ENCODE measurements at places on chromosomes 4 and X.

- no peak for DNase-seq
Measured at GRCh38 chr4:139451997-139452396, 1.9 kb upstream of the RAB33B start.

DNA sequence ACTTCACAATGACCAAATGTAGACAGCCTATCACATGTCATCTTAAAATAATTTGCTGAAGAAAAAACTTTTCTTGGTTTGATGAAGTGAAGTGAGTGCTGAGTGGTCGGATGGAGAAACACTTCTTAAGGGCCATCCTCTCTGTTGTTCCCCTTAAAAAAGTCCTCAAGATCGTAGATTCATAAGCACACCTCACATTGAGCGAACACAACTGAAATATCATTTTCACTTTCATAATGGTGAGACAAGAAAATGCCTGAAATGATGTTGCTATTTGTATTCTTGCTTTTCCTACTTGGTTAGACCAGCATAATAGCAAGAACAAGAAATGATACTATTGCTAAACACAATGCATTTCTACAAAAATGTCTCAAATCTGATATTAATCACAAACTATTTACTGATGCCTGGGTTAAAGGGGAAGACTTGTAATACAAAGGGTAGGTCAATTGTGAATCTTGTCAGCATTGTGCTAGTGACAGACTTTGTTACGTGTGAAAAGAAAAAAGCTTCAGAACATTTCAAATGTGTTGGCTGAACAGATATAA, 305.6 kb upstream of the NR3C2 start:
- no peak for DNase-seq

DNA sequence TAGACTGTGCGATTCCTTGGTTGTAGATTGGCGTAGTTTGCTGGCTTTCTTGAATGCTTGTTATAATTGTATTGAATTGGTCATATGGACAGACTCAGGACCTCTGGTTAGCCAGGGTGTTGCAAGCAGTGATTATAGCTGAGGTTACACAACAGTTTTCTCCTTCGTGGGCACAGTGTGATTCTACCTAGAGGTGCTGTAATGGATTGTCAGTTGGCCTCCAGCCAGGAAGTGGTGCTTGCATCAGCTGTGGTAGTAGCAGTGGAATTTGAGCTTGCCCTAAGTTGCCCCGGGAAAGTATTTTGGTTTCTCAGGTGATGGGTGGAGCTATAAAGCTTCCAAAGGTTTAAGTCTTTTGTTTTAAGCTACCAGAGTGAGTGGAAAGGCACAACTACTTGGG, 23.1 kb upstream of the GABRG1 start:
- DNase-seq, result no peak

- no peak for DNase-seq
Measured at GRCh38 chr4:159463235-159463634, 360.4 kb downstream of the RAPGEF2 start.

DNA sequence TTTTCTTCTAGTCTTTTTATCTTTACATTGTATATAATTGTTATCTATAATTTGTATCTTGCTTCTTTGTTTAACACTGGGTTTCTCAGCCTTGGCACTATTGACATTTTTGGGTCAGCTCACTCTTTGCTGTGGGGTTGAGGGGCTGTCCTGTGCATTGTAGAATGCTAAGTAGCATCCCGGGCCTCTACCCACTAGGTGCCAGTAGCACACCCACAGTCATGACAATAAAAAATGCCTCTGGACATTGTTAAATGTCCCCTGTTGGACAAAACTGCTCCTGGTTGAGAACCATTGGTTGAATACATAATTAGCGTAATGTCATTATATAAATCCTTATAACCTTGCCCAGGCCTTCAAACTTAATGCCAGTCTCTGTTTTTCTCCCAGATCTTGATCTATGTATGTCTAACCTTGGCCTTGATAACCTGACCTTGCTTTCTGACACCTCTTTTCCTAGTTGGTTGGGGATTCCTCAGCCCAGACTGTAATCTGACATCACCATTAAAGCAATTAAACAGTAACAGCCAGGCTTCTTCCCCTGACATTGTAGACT, 46.1 kb downstream of the DCX start:
- no peak for DNase-seq

GRCh38 chr4:144709159-144709558, 63.2 kb downstream of the HHIP start:
- DNase-seq, result no peak

- DNase-seq, result no peak
Measured at GRCh38 chrX:94057385-94057784, 383.4 kb downstream of the FAM133A start.

- no peak for DNase-seq
Measured at GRCh38 chrX:20177093-20177492, 35.5 kb upstream of the EIF1AX start.

DNA sequence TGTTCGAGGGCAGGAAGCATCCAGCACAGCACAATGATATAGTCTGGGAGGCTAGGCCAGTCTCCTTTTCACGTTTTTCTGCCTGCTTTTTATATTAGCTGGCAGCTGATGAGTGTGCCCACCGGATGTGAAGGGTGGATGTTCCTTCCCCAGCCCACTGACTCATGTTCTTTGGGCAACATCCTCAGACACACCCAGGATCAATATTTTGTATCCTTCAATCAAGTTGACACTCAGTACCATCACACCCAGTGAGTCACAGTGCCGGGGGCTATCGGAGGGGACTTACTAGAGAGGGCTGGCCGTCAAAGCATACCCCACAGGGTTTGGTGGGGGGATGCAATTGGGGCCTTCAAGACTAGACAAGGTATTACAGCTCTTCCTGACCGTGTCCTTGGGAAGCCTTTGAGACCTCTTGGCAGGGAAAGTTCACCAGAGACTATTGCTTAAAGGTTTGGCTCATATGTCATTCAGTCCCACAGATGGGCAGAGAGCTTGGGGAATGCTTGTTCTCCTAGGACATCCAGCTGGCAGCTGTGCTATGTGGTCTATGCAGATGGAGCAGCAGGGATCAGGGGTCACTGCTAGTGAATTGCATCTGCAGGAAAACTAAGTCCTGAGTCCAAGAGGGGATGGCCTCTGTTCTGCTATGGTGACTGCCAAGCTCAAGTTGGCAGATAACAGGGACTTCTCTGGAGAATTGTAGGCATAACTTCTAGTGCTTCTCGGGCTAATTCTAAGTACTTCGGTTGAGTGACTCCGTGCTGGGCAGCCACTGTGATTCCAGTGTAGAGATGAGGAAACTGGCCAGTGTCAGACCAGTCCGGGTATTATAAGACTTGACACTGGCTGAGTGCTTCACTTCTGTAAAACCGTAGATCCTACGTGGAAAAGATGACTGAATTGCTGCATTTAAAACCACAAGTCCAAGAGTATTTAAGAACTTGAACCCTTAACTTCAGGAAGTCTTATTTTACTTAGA, 12.9 kb upstream of the WDR1 start:
- no peak for DNase-seq

DNA sequence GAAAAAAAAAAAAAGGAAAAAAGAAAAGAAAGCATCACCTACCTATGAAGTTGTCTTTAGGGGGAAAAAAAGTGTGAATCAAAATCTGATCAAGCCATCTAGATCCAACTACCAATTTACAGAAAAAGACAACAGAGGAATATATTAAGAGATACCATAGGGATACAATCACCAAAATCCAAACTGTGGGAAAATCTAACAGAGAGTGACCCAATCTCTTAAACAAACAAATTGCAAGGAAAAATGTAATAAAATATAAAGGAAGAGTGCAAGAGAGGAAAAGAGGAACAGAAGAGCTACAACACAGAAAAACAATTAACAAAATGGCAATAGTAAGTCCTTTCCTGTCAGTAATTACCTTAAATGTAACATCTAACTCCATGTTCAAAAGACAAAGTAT, 19.0 kb downstream of the THOC2 start:
- no peak for DNase-seq

DNA sequence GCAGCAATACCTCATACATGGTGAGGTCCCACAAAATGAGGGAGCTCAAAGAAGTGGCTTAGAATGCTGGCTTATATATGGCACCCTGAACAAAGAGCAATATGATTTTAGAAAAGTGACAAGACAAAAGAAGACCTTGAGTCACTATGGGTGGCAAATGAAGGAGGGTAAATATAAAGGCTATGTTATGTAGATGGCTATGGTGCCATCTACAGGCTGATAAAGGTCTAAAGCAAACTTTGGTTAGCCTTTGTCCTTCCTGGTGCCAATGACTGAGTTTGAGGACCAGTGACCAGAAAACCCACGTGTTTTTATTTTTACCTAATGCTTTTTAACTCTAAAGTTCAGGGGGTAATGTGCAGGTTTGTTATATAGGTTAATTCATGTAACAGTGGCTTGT, 151.8 kb downstream of the CCNG2 start:
- no peak for DNase-seq

GRCh38 chrX:100593581-100593980, 8.8 kb downstream of the TNMD start:
- DNase-seq, result no peak

DNA sequence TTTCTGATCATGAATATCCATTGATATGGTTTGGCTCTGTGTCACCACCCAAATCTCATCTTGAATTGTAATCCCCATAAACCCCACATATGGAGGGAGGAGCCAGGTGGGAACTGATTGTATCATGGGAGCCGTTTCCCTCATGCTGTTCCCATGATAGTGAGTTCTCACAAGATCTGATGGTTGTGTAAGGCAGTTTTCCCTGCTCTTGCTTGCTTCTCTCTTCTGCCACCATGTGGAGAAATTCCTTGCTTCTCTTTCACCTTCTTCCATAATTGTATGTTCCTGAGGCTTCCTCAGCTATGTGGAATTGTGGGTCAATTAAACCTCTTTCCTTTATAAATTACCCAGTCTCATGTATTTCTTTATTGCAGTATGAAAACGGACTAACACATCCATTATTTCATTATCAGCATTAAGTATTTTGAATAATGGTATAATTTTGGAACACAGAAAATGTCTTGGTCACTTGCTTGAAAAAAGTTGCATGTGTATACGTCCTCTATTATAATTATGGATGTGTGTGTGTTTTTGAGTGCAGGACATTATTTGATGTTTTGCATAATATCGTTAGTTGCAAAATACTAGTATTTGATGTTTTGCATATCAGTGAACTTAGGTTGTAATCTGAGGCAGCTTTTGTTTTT, 334.6 kb downstream of the PCDH10 start:
- no peak for DNase-seq

- DNase-seq, result peak; percentile 36
Measured at GRCh38 chr4:179307297-179308136, 1865.3 kb upstream of the AGA start.

DNA sequence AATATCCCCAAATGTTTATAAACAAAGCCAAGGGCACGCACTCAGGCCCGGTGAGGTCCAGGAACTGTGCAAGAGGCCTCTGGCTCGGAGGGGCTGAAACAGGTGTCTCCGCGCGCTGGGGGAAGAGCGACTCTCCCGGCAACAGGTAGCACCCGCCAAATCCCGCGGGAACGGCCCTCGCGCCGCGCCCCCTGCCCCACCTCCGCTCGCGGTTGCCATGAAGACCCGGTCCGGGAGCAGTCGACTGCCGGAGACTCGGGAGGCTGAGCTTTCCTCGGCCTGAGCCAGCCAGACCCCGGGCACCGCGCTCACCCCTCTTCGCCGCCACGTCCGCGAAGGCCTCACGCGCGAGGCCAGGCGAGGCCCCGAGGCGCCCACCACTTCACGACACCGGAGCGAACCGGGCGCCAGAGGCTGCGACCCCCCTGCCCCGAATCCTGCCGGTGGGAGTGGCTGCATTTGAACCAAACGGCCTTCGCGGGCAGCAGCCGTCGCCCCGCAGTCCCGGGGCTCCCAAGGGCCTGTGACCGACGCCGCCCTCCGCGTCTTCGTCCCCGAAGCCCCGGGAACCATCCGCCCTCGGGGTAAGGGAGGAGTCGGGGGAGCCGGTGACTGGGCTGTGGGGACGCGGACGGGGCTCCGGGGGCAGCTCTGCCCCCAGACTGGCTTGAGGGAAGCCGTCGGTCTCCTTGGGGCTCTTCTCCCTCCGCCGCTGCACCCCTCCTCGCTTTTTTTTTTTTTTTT, at the start of gene NSUN7:
Gene NSUN7, plus strand, starts transcription at position 239 of the 744 bp plus-strand sequence. CDS start 739 bp downstream, outside the sequence.
- DNase-seq, result peak; percentile 34

- no peak for DNase-seq
Measured at GRCh38 chrX:6574762-6575161, 39.8 kb upstream of the VCX3A start.

GRCh38 chrX:115591856-115592842, 31.2 kb downstream of the PLS3 start:
- DNase-seq, result no peak

DNA sequence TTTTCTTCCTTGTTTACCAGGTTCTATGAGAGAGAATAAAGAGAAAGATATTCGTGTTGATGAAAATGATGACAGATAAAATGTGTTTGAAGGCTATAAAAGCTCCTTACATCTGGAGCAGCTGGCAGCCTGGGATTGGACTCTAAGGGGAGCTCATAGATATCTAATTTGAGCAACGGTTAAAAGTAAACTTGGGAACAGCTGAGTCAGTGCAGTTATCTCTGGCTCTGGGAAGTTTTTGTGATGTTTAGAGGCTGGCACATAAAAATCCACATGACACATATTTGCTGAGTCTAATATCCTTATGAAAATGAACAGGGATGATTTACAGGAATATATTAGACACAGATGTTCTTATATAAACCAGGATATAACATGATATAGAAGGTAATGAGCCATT, 331.8 kb upstream of the TENM3 start:
- DNase-seq, result no peak

GRCh38 chr4:156685308-156685707, 286.3 kb downstream of the PDGFC start:
- DNase-seq, result no peak

DNA sequence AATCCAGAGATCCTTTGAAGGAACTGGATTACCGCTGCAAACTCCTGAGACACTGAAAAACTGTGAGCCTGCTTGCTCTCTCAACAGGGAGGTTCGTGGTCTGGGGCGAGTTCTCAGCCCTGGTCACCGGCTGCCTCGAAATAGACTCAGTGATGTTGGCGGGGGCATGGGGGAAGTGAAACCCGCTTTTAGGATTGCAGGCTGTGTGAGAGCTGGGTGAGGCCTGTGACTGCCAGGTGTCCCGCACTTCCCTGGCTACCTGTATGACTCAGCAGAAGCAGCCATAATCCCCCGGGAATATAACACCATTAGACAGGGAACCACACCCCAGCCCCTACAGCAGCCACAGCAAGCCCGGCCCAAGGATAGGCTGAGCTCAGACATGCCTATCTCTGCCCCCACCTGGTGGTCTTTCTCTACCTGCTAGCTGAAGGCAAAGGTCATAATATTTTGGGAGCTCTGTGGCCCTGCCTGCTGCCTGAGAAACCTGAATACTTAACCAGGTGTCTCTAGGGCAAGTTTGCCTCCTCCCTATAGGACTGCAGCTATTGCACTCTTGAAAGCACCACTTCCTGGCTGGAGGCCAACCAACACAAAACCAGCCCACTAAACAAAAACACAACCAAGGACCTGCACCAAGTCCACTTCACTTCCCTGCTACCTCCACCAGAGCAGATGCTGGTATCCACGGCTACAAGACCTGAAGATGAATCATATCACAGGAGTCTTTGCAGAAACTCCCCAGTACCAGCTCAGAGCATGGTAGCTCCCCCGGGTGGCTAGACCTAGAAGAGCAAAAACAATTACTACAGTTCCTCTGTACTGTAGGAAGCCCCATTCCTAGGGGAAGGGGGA, 202.0 kb downstream of the RRAGB start:
- no peak for DNase-seq

Data from activated CD4-positive, alpha-beta T cell treated with anti-CD3 and anti-CD28 coated beads, Interleukin-2, amount 10 ng/mL, durations not matched to agents 7 days and 5 days (primary cell).